Central memory CD8-positive, alpha-beta T cell (primary cell): ENCODE measurements at places on chromosomes 7 and 10.

DNA sequence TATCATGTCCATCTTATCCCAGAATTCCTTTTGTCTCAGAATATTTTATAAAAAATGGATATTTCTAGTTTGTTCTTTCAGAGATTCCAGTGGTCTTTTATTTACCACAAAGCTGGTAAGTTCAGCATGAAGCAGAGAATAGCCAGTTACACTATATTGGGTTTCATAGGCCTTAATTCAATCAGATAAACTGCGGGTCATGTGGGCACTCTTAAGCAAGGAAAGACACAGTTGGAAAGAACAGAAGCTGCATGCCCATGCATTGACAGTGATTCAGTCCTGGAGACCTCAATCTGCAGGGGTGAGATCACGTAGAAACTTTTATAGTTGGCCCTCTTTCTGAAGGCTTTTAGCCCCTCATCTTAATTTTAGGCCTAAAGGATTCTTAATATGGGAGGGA lies 281.3 kb upstream of the IGFBP3 start:
- no peak for DNase-seq
- H3K27ac ChIP-seq, result no peak overlapping the region
- no peaks in the 10 kb centered on the region for H3K4me1 ChIP-seq
- no peaks in the 10 kb centered on the region for H3K27me3 ChIP-seq

DNA sequence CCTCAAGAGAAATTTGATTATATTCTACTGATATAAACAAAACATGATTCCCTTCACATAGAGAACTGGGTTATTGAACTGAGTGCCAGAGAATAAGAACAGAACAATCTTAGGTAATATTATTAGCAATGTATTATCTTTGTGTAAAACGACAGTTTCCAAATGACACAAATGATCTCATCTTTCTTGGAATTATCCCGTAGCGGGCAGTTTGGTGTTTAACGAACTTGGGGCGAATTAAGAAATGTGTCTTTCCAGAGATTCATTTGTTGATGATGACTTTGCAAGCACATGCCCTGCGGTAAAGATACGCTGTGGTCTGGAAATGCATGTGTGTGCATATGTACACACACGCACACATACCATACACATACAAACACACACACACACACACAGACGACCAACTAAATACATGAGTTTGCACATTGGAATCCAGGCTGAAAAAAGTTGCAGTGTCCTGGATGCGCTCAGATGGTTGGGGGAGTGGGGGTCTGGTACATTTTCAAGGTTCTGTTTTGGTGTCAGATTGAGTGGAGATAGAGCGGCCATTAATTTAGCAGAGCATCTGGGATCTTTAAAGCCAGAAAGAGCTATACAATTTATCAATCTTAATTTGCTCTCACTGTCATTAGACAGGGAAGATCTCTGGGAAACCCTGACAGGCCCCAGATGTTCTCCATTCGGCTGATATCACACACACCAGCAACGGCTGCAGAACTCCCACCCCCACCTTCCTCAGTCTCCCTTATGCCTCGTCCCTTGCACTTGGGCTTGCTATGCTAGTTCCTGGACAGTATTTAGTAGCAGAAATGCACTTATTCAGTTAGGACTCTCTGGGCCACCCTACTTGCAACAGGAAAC lies 112.4 kb upstream of the FAM171A1 start:
- H3K4me1 ChIP-seq, result no peaks in the 10 kb centered on the region
- no peak for DNase-seq
- H3K4me3 ChIP-seq, result no peak overlapping the region
- peaks cover 55% of the 10 kb centered on the region for H3K27me3 ChIP-seq
- no peaks in the 10 kb centered on the region for H3K36me3 ChIP-seq

DNA sequence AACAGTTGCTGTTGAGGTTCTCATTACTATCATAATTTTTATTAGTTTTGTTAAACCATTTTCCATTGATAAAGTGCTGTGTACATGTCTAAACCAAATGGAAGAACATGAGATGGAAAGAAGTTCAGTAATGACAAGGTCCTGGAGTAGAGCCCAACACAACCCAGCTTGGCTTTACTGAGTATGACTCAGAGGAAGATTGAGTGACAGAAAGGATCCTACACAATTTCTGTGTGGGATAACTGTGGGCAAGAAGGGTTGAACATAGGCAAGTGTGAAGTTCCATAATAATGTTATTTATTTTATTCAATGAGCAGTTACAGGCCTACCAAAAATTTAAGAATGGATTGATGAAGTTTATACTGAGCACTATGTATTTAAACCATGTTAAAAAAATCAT lies 15.9 kb downstream of the PRKG1 start:
- no peaks in the 10 kb centered on the region for H3K27me3 ChIP-seq
- DNase-seq, result no peak
- no peaks in the 10 kb centered on the region for H3K4me1 ChIP-seq
- no peak overlapping the region for H3K4me3 ChIP-seq

- no peaks in the 10 kb centered on the region for H3K4me1 ChIP-seq
- no peaks in the 10 kb centered on the region for H3K36me3 ChIP-seq
- DNase-seq, result no peak
- H3K27ac ChIP-seq, result no peak overlapping the region
- peaks cover 7% of the 10 kb centered on the region for H3K27me3 ChIP-seq
These were observed 29.4 kb upstream of the SLF2 start for GRCh38 chr10:100883312-100883821.

- peaks cover 41% of the 10 kb centered on the region for H3K27me3 ChIP-seq
- H3K4me3 ChIP-seq, result no peak overlapping the region
- H3K27ac ChIP-seq, result no peak overlapping the region
- no peaks in the 10 kb centered on the region for H3K4me1 ChIP-seq
- DNase-seq, result no peak
- H3K36me3 ChIP-seq, result no peaks in the 10 kb centered on the region
These were observed 25.9 kb upstream of the GTPBP4 start for GRCh38 chr10:962342-962741.

DNA sequence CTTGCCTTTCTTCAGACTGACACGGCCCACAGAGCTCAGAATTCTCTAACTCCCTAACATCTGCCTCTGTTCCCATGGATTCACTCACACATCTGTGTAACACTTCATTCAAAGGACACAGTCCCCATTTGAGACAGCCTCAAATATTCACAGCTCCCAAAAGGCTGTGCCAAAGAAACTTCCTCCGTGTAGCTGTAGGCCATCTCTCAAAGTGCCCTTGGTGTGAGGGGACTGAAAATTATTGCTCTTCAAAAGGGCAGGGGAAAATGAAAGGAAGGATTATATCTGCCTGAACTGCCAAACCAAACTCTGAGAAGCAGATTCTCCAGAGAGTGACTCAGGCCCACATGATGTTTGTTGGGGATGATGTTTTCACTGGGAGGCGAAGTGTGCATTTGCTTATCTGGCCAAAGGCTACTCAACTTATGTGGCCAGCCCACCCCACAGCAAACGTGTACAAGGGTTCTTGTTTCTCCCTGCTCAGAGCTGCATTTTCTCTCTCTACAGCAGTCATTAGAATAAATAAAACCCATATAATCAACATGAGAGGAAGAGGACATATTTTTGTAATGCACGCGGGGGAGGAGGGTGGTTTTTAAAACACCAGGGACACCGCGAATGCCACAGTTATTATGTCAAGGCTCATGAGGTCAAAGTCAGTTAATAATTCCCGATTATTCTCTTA lies 302.4 kb upstream of the NFE2L3 start:
- H3K4me3 ChIP-seq, result no peak overlapping the region
- peaks cover 6% of the 10 kb centered on the region for H3K36me3 ChIP-seq
- H3K27me3 ChIP-seq, result peaks cover 88% of the 10 kb centered on the region
- DNase-seq, result no peak
- peaks cover 6% of the 10 kb centered on the region for H3K4me1 ChIP-seq
- H3K27ac ChIP-seq, result no peak overlapping the region

DNA sequence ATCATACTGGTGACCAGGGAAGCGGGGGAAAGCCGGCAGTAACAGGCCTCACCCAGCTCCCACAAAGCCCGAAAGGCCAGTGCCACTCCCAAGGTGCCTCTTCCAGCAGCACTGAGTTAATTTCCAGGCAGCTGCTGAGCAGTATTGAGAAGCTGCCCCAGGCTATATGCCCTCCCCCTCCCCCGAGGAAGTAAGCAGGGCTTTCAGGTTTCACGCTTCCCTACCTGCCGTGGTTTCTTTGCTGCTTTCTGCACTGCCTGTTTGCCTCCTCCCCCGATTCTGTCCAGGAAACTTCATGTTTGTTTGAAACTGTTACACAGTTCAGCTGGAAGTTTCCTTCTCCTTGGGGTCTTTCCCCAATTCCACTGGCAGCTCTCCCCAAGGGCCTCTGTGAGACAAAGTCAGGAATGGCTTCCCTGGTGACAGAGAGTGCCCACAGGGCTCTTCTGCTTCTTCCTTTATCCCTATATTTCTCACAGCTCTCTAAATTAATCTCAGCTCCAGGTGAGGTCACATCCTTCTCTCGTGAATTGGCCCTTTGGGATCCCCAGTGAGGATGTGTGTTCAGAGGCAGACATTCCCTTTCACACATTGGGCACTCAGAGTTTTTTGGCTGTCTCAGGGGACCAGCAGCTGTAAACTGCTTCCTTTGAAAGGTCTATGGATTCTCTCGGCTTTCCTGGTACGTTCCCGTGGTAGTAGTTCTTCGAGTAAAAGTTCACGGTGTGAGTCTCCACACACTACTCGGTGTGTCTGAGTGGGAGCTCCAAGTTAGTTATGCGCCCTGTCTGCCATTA lies 19.4 kb downstream of the C1GALT1 start:
- peak overlapping the region; percentile 20 for H3K27ac ChIP-seq
- DNase-seq, result peak; percentile 28
- peaks cover 77% of the 10 kb centered on the region for H3K4me1 ChIP-seq

DNA sequence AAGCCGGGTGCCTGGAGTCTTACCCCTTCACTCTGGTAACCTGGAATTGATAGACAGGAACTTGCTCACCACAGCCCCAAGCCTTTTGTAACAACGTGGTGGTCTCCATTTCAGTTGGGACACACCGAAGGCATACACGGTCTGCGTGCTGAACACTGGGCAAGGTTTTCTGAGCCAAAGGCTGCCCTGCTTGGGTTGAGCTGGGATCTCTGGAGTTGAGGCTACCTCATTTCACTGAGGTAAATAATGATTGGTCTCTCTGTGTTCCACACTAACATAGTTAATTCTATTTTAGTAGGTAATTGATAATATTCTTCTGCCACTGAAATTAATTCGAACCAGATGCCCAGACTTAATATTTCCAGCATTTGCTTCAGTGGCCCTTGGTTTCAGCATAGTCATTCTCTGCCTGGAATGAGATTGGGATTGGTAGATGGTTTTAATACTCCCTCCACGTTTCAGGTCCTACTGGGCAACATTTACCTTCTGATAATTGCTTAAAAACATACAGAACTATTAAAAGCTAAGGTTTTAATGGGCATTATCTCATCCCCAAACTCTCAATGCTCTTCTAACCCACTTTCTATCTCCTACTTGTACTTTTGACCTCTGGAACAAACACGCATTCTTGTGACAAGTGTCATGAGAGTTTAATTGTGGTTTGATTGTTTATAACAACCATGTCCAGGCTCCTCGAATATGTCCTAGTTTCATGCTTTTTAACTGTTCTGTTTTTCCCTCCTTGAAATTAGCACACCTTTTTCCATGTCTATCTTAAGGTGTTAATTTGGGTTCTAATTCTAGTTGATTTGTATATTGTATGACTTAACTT lies 202.3 kb upstream of the KLF6 start:
- no peaks in the 10 kb centered on the region for H3K27me3 ChIP-seq
- DNase-seq, result no peak
- no peak overlapping the region for H3K4me3 ChIP-seq
- no peak overlapping the region for H3K27ac ChIP-seq
- peaks cover 20% of the 10 kb centered on the region for H3K4me1 ChIP-seq
- peaks cover 1% of the 10 kb centered on the region for H3K36me3 ChIP-seq

DNA sequence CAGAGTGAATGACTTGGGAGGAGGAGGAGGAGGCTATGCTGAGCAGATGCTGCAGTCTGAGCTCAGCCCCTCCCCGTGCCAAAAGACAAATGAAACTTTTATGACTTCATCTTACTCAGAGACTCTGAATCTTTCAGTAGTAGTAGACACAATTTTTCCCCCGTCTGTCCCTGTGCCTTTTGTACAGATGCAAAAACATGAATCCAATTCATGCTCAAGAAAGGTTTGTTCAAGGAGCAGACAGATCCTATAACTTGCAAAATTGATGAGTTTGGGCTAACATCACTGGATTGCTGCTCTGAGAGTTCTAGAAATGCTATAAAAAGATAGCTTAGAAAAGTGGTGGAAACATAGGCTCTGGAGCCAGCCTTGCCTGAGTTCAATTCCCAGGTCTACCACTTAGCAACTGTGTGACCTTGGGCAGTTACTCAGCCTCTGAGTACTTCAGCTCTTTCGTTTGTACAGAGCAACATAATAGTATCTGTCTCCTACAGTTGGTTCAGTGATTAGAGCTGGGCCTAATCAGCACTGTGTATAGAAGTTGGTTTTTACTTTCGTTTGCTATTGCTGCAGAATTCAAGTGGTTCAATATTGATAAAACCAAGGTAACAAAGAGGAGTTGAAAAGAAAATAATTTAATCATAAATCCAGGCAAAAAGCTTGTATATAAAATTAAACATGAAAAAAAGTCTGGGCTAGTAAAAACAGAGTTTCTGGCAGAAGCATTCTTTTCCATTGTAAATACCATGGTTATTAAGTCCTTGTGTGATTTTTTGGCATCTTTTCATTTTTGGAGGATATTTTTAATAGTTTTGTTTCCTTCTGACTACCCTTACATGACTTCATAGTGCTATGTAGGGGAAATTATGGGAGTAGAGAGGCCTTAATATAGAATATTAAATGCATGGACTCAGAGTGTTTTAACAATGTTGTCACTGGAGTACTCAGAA lies 174.2 kb upstream of the ZNF32 start:
- H3K4me3 ChIP-seq, result no peak overlapping the region
- DNase-seq, result no peak
- peaks cover 2% of the 10 kb centered on the region for H3K36me3 ChIP-seq
- H3K27me3 ChIP-seq, result peaks cover 6% of the 10 kb centered on the region
- H3K4me1 ChIP-seq, result peaks cover 16% of the 10 kb centered on the region

GRCh38 chr10:43943119-43943817 lies 294.6 kb upstream of the ZNF32 start:
- no peak overlapping the region for H3K27ac ChIP-seq

GRCh38 chr7:86137343-86137742 lies 506.4 kb upstream of the GRM3 start:
- no peak for DNase-seq
- H3K36me3 ChIP-seq, result no peaks in the 10 kb centered on the region
- H3K27me3 ChIP-seq, result no peaks in the 10 kb centered on the region
- no peak overlapping the region for H3K4me3 ChIP-seq

DNA sequence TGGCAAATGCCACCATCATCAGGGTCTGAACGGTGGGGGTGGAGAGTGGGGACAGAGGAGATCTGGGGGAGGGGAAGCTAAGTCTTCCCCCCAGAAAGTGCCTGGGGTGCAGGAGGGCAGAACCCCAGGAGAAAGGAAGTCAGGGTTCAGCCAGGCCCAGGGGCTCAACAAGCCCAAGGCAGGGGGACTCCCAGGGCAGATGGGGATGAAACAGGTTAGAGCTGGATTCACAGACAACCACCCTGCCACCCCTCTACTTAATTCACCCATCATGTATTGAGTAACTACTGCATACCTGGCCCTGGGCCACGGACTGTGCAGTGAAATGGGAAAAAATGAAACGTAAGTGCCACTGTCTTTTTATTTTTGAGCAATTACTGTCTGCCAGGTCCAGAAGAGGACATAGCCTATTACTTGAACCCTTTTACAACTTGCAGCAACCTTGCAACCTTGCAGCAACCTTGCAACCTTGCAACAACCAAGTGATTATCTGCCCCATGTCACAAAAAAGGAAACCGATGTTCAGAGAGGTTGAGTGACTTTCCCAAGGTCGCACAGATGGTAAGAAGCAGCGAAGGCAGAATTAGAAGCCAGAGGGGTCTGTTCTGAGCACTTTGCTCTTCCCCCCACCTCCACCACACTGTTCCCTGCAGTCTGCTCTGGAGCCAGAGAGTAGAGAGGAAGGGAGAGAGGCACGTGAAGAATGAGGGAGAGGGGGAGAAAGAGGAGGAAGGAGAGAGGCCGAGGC lies 4.8 kb downstream of the ELN start:
- H3K4me1 ChIP-seq, result peaks cover 9% of the 10 kb centered on the region
- no peak overlapping the region for H3K27ac ChIP-seq
- peaks cover 50% of the 10 kb centered on the region for H3K27me3 ChIP-seq
